ENCODE measurements at places on chromosomes 3 and 15. TPM values are rescaled to one million over a fixed set of nuclear protein-coding genes. Genes with fewer than 3 reads are reported as not detected.

The CCNB2 gene
- 19.7 TPM for polyA plus RNA-seq

The NPRL2 gene
- polyA plus RNA-seq: 30.2 TPM

The DPPA2 gene
- polyA plus RNA-seq: not detected

The GABRR3 gene
- polyA plus RNA-seq: not detected

The GABRG3 gene
- not detected for polyA plus RNA-seq

The NR2E3 gene
- polyA plus RNA-seq: 0.16 TPM

The CYP1A2 gene
- polyA plus RNA-seq: not detected

DNA sequence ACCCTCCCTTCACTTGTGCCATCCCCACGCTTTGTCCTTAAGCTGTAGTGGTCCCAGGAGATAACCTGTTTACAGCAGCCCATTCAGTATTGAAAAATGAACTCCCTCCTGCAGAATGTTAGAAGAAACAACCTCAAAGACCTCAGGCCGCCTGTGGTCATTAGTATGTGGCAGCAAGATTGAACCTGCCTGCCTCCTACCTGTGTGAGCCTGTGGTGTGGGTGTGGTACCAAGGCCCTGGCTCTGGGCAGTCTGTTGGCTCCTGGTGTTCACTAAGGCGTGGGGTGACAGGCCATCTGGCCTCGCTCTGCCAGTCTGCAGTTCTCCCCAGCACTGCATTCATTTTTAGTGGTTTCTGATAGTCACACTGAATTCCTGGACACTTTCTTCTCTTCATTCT, 21.0 kb downstream of the LSM3 start:
- DNase-seq: no peak

DNA sequence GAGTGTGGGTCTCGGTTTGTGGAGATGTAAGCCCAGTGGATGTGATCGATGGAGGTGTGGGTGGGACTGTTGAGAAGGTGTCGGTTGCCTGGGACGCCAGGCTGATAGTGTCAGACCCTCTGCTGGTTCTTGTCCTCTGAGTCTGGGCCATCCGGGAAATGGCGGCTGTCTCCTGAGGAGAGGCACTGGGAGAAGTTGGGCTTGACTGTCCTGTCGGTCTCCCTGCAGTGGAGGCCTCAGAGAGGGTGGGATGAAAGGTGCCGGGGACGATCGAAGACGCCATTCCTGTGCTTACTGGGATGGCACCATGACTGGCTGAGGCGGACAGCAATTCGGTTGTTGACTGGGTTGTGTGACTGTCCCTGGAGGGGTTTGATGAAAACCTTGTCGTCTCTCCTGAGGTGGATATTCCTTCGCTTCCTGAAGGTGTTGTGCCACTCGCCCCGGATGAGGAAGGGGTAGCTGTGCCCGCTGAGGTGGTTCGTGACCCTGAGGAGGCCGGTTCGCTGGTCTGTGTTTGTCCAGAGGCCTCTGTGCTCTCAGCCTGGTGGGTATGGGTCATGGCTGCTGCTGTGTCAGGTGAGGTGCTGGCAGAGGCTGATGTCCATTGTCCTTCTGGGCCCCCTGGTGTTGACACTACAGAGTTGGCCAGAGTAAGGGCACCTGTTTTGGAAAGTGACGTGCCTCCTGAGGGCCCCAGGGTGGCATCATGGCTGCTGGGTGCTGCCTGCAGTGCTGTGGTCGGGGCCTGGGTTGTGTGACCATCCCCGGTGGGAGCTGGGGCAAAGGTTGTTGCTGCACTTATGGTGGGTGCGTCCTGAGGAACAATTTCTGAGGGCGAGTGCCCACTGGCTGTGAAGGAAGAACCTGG, 22.8 kb downstream of the MUC4 start:
- no peak for DNase-seq

GRCh38 chr3:60555686-60556354, 695.4 kb downstream of the FHIT start:
- peak; percentile 23 for DNase-seq

DNA sequence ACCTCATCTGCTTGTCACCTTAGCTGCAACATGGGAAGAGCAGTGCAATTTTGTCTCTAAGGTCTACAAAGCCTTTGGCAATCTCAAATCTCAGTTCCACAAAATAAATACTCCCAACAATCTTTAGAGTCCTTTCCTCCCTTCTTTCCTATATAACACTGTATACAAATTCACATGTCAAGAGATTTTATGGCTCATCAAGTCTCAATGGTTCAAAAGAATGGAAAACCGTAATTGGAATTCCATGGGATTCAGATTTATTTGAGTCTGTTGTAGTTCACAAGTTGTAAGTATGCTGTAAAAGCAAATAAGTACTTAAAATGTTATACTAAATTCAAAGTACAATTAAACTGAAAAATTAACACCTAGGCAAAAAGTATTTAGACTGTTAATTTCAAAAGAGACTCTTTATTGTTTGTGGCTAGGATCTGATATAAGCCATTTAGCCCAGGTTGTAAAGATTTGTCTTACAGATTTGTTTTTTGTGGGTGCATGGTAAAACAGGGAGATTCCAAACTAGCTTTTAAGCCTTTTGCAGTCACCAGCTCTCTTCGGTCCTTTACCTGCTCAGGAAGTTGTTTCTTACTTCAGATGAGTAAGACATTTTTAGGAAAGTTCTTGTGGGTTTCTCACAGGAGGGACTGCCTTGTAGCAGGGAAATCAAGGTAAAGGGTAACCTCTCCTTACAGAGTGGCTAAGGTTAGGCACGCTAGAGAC, 50.1 kb downstream of the CMSS1 start:
- no peak for DNase-seq

DNA sequence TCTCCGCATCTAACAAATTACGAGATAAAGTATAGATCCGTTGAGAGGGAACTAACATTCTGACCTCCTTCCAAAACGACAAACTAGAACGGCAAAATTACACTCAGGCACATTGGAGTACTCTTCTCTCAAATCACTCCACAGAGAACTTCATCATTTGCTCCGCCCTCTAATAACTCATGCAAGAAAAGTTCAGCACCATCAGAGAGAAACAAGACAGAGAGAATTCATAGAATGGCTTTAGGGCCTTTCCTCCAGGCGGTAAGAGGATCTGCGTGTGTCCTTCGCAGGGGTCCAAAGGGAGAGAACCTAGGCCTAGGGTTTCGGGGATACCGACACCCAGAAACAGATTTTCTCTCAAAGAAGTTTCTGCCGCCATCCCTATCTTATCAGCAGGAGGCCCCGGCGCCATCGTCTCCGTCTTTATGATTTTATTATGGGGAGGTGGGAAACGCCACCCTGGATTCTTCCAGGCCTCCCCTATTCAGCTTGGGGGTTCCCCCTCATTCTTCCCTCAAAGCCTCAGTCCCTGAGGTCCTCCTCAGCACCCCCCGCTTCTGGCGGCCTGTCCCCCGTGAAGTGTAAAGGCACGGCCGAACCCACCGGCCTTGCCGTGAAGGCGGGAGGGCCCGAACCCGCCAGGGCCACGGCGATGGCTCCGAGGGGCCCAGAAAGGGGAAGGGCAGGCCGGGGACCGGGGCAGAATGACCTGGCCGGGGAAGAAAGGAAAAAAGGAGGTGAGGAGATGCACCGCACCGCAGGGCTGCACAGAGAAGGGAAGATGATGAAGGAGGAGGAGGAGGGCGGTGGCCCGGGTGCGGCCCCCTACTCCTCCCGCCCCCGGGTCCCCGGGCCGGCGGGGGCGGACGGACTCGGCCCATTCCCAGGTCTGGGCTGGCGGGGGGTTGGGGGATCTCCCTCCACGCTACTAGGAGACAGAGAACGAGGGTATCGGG, 768 bp downstream of the UBXN7 start:
- DNase-seq: no peak

- DNase-seq: no peak
Measured at GRCh38 chr3:20516311-20516710, 330.3 kb upstream of the SGO1 start.

- no peak for DNase-seq
Measured at GRCh38 chr3:169203631-169204550, 459.6 kb downstream of the MECOM start.

DNA sequence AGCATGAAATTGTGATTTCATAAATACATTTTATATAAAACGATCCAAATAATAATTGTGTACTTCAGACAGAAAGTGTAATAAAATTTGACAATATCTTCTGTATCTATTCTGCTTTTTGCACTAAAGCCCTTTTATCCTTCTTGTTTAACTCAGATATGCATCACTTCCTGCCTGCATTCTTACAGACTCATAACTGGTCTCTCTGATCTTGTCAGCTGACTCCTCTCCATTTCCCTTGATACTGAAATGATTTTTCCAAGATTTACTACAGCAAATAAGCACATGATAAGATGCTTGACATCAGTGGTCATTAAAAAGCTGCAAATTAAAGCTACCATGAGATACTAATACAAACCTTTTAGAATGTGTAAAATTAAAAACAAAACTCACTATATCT, 25.3 kb upstream of the SI start:
- no peak for DNase-seq

DNA sequence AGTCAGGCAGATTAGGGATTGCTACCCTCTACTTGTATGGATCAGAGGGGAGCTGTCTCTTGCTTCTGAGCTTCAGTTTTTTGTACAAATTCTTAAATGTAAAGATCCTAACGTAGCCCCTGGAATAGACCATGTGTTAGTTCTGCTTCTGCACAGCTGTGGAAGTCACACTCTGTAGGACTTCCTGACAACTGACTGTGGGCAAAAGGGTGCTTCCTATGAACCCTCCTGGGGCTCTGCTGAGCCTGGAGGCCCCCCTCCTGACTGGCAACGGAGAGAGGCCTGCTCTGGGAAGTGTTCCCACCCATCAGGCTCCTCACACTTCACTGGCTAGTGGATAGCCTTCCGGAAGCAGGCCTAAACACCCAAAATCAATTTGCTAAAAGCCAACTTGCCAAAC, 131.0 kb downstream of the RPLP1 start:
- no peak for DNase-seq
